ENCODE measurements at places on chromosomes 5 and 9.

DNA sequence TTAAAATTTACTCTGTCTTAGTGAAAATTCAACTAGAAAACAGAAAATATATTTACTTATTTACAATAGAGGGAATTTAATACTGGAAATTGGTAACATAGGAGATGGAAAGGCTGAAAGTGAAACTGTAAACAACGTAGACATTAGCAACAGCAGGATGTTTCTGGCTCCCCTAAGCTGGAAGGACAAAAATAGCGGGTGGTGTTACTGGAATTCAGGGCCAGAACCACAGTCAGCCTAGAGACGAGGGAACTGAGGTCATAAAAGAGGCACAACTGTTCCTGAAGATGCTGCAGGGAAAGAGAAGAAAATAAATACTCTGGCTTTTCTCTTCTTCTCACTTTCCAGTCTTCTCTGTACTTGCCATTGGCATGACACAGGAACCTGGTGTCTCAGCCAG, 80.4 kb upstream of the NIPBL start:
- no peak for DNase-seq
- no peak overlapping the region for H3K4me3 ChIP-seq
- no peaks in the 10 kb centered on the region for H3K4me1 ChIP-seq
- H3K36me3 ChIP-seq: no peaks in the 10 kb centered on the region
- no peak overlapping the region for H3K27ac ChIP-seq

DNA sequence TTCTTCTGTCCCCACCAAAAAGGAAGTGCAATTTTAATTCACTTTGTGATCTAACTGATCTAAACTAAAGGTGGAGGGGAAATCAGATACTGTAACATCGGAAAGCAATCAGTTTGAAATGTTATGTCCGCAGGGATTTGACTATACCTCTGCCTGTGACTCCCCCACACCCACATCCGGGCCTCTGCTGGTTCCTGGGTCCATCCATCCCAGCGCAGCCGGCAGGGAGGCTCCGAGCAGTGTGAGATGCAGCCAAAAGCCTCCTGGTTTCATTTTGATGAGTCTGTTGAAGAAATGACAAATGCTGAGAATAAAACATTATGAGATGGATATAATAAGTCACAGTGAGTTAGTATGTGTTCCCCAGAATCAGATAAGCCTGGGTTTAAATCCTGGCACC, 8.6 kb downstream of the FSTL4 start:
- H3K4me1 ChIP-seq: no peaks in the 10 kb centered on the region
- DNase-seq: no peak
- no peaks in the 10 kb centered on the region for H3K36me3 ChIP-seq
- H3K27me3 ChIP-seq: no peaks in the 10 kb centered on the region

GRCh38 chr5:135642934-135643333, 64.1 kb upstream of the CXCL14 start:
- no peak for DNase-seq
- no peak overlapping the region for H3K27ac ChIP-seq
- H3K4me1 ChIP-seq: no peaks in the 10 kb centered on the region
- no peaks in the 10 kb centered on the region for H3K27me3 ChIP-seq

GRCh38 chr5:97666783-97667182, 483.7 kb upstream of the RIOK2 start:
- no peak overlapping the region for H3K4me3 ChIP-seq
- H3K4me1 ChIP-seq: no peaks in the 10 kb centered on the region
- no peaks in the 10 kb centered on the region for H3K36me3 ChIP-seq
- H3K27ac ChIP-seq: no peak overlapping the region

DNA sequence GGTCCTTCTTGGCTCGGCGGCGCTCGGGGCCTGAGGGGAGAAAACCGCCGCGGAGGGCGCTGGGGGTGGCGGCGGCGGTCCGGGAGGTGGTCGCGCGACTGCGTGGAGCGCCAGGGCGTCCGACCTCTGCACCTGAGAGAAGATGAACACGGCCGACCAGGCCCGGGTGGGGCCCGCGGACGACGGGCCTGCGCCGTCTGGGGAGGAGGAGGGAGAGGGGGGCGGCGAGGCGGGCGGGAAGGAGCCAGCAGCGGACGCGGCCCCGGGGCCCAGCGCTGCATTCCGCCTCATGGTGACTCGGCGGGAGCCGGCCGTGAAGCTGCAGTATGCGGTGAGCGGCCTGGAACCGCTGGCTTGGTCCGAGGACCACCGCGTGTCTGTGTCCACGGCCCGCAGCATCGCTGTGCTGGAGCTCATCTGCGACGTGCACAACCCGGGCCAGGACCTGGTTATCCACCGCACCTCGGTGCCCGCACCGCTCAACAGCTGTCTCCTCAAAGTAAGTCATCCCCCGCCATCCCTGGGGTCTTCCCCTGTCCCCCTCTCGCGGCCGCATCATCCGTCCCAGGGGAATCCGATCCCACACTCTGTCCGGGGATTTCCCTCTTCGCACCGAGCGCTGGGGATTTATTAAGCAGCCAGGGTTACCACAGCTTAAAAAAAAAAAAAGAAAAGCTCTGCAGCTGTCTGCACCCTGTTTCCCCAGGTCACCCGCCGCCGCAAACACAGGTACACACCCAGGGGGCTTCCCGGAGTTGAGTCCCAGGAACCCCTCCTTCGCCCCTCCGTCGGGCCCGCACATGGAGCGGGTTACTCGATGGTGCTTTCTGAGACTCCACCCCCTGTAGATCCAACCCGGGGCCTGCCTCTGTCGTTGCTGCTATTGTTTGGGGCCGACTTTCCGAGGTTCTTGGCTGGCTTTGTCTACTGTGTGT, at the start of gene GTF3C4:
Gene GTF3C4 (plus strand): TSS at position 8 of the 935 bp plus-strand sequence. CDS start 135 bp downstream, at position 143.
- H3K36me3 ChIP-seq: no peaks in the 10 kb centered on the region
- H3K27ac ChIP-seq: peak within 1 kb of the TSS; percentile 99
- H3K4me3 ChIP-seq: peak within 1 kb of the TSS; percentile 99
- peak; percentile 59 for DNase-seq
- peaks cover 24% of the 10 kb centered on the region for H3K4me1 ChIP-seq

- no peak overlapping the region for H3K27ac ChIP-seq
- no peak for DNase-seq
- no peaks in the 10 kb centered on the region for H3K4me1 ChIP-seq
Measured at GRCh38 chr5:153985498-153985897, 53.2 kb downstream of the FAM114A2 start.

DNA sequence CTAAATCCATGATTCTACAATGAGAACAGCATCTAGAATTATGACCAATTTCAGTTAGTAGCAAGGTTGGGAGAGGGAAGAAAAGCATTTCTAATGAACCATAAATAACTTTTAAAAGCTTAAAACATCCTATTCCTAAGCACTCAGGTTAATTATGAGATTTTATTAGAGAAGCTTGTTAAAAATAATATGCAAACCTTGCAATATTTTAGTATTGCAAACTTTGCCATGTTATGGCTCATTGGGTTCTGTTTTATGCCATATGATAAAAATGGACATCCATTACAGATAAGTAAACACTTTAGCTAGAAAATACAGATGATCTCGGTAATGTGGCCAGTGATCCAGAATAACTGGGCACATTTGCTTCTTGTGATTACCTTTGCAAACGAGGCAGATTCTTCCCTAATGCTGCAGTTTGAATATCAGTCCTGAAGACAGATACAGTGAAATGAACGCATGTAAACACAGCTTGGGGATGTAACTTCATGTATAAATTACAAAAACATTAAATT, 447.0 kb downstream of the PLK2 start:
- H3K4me1 ChIP-seq: no peaks in the 10 kb centered on the region
- no peak for DNase-seq

DNA sequence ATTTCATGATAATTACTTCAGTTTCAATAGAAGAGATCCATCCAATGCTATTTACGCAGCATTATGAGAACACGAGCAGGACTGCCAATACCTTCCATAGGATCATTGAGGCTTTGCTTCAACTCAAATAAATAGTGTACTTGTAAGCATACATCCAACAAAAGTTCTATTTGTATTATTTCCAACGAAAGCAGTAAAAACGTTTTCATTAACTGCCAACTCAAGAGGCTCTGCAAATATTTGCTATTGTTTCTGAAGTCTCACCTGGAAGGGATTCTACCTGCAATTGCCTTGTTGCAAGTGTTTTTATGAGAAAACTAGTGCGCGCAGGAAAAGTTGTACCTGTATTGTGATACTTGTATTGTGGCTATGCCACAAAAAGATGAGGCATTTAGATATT, 11.0 kb upstream of the GNPDA1 start:
- DNase-seq: no peak
- peaks cover 13% of the 10 kb centered on the region for H3K4me1 ChIP-seq
- H3K27me3 ChIP-seq: no peaks in the 10 kb centered on the region
- no peak overlapping the region for H3K27ac ChIP-seq

DNA sequence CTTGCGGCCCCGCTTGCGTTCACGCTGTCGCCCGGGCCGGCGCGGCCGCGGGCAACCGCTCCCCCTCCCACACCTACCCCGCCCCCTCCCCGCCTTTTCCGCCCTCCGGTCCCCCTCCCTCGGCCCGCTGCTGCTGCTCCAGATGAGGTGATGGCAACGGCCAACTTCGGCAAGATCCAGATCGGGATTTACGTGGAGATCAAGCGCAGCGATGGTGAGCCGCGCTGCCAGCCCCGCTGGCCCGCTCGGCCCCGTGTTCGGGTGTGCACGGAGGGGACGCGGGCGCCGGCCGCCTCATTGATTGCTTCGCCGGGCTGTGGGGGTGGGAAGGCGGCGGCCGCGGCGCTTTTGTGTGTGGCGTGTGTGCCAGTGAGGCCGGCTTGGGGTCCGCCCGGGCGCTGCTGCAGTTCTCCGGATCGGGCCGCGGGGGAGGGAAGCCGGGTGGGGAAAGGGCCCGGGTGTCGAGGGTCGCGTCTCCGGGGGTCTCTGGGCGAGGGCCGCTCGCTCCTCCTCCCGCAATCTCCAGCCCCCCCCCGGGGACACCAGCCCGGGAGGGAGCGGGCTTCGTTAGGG, 403 bp downstream of the KIF2A start:
- DNase-seq: no peak
- no peaks in the 10 kb centered on the region for H3K36me3 ChIP-seq
- H3K4me3 ChIP-seq: peak overlapping the region; percentile 82
- H3K4me1 ChIP-seq: peaks cover 50% of the 10 kb centered on the region

DNA sequence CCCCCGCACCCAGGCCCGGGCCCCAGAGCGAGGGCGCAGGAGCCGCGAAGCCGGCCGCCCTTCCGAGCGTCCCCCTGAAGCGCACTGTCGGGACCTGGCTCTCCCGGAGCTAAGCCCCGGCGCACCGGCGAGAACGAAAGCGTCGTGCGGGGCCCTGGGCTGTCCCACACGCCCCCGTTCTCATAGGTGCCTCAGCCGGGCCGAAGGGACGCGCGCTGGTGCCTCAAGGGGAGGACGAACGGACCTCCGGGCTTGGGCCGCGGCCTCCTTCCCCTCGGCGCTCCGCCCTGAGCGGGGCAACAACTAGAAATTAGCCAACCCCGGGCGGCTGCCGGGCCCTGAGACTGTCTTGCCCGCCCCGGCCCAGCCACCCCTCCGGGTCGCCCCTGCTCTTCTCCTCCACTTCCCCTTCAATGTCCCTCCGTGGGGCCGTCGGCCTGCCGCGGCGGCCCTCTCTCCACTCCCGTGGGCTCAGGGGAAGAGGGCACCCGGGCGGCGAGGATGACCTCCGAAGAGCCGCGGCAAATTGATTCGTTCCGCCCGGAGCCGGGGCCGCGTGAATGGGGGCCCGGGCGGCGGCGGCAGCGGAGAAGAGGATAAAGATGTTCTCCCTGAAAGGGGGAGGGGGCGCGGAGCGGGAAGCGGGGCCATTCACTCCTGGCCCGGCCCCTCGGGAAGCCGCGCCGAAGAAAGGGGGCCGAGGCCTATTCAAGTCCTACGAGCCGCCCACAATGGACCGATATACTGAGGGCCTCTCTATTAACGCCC, 3.5 kb upstream of the PRDM12 start:
- no peak for DNase-seq
- peaks cover 26% of the 10 kb centered on the region for H3K27me3 ChIP-seq
- H3K4me1 ChIP-seq: peaks cover 12% of the 10 kb centered on the region
- H3K36me3 ChIP-seq: no peaks in the 10 kb centered on the region
- H3K4me3 ChIP-seq: no peak overlapping the region
- no peak overlapping the region for H3K27ac ChIP-seq

GRCh38 chr9:88005240-88005639, 30.9 kb upstream of the CDK20 start:
- H3K27me3 ChIP-seq: no peaks in the 10 kb centered on the region
- no peak overlapping the region for H3K4me3 ChIP-seq
- no peak for DNase-seq
- H3K27ac ChIP-seq: no peak overlapping the region

DNA sequence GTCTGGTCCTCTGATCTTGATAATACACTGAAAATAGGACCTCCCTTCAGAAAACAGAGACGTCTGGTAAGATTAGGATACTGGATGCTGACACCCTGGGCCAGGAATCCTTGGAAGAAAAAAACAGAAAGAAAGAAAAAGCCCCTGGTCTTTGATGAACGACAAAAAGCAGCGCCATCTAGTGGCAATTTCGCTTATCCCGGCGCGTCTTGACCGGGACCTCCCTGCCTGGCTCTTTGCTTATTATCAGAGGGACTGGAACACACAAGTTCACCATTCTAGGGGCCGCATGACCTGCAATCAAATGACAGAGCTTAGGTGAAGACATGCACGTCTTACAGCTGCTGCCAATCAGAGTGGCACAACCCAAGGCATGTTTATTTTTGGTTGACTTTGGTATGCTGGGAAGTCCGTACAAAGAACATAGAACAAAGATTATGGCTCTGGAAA, 114.9 kb upstream of the NFIB start:
- H3K36me3 ChIP-seq: no peaks in the 10 kb centered on the region
- DNase-seq: no peak

GRCh38 chr9:137269231-137269772, 8.2 kb upstream of the TOR4A start:
- no peak overlapping the region for H3K4me3 ChIP-seq
- H3K27ac ChIP-seq: peak overlapping the region; percentile 5

- DNase-seq: no peak
- H3K27ac ChIP-seq: no peak overlapping the region
- no peaks in the 10 kb centered on the region for H3K27me3 ChIP-seq
Measured at GRCh38 chr5:123700624-123701287, 188.8 kb downstream of the CSNK1G3 start.

DNA sequence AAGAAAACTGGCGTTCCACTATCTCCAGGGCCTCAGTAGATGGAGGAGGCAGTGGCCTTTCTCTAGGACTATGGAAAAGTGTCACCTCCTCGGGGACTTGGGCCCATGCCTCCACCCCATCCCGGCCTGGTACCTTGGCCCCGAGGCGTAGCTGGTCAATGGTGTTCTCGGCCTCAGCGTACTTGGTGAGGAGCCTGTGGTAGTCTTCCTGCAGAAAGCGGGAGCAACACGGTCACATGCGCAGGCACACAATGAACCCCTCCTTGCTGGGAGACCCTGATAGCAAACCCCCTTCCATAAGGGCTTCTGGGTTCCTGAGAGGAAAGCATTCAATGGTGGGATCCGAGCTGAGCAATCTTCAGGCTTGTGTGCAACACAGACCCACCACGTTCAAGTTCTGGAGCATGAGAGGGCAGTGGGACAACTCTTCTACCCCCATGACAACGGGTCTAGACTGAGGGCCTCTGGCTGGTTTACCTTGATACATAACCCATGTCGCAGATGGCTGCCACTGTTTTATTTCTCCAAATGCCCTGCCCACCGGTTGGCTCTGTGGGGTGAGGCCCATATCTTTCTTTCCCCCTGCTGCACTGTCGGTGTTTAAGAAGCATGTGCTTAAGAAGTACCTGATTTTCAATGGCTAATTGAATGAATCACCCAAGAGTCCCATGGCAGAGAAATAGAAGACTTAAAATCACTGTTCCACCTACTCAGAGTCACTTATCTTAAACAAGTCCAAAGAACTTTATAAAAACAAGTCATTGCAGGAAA, 13.6 kb downstream of the AKNA start:
- H3K27me3 ChIP-seq: no peaks in the 10 kb centered on the region
- no peak for DNase-seq
- H3K4me3 ChIP-seq: no peak overlapping the region
- H3K4me1 ChIP-seq: peaks cover 95% of the 10 kb centered on the region
- H3K36me3 ChIP-seq: peaks cover 60% of the 10 kb centered on the region
- peak overlapping the region; percentile 39 for H3K27ac ChIP-seq
